ENCODE measurements at places on chromosomes 6 and 20.

DNA sequence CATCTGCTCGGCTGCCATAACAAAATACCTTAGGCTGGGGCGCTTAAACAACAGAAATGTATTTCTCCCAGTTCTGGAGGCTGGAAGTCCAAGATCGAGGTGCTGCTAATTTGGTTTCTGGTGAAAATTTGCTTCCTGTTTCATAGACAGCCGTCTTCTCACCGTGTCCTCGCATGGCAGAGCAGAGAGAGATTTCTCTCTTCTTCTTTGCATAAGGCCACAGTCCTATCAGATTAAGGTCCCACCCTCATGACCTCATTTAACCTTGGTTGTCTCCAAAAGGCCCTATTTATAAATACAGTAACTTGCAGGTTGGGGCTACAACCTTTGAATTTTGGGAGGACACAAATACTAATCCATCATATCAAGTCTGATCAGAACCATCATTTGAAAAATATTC lies 544.3 kb downstream of the KIF16B start:
- DNase-seq, result no peak

DNA sequence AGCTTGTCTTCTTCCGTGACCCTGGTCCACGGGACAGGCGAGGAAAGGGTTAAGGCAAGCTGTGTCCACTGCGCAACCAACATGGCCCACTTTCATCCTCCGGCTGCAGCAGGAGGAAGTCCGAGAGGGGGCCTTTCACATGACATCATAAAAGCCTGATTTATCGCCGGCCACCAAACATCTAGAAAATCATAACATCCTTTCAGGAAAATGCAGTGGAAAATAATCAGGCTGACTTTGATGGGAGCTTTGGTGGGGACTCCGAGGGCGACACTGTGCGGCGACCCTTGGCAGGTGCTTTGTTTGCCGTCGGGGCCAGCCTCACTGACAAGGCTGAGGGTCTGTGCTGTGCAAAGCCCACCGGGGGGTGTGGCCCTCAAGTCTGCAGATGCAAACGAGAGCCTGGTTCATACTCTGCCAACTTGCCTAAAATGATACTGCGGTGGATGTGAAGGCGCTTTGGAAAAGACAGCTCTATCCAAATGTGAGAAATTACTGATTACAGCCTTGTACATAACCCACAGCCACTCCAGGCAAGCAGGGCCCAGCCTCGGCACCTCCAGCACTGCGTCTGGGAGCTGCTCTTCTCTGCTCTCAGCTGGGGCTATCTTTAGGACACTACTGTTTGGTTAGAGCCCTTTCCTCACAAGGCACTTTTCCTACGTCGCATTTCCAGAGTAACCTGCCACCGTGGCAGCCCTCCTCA lies 25.7 kb downstream of the FOXC1 start:
- no peak for DNase-seq

DNA sequence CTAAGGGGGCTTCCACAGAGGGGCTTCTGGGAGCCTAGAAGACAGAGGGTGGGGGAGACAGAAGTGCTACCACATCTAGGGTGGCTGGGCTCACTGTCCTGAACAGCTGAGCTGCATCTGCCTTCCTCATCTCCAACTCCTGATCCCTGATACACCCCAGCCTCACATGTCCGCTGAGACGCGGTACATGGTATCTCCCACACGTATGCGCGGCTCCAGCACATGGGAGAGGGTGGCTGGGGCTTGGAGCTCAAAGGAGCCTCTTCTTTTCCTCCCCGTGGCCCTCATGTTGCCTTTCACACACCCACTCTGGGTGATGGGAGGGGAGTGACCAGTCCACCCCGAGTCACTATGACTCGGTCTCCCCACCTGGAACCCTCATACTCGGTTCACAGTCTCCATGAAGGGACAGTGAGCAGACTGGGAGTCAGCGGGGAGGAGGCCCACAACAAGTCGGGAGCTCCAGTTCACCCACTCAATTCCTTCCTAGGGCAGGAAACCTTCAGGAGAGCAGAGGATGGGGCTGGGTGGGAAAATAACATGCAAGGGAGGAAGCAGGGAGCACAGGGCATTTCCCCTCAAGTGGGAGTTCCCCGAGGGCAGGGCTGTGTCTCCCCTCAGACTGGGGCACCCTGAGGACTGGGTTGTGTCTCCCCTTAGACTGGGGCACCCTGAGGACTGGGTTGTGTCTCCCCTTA lies 61.7 kb downstream of the MRPL14 start:
- DNase-seq, result no peak

DNA sequence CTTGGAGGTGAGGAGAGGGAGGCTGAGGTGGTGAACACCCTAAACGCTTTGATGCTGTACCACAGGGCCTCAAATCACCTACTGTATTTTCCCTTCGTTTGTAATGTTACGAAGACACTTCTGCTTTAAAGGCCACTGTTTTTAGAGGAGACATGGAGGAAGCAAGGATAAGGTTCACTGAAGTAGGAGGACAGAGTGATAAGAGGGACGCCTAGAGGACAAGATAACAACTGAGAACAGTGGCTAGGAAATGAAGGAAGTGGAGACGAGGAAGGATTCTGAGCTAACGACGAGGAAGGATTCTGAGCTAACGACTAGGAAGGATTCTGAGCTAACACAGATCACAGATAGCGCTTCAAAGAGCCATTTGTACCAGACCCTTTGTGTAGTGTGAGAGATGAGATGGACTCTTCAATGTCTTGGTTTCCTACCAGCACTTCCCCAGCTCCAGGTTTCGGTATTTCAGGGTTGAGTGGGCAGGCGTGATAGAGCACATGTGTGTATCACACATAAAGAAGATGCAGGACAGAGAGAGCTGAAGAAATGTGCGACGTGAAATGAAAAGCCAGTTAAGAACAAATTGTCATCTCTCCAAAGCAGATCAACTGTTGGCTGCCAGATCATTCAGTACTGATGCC lies 7.5 kb downstream of the SF3B5 start:
- DNase-seq, result no peak

DNA sequence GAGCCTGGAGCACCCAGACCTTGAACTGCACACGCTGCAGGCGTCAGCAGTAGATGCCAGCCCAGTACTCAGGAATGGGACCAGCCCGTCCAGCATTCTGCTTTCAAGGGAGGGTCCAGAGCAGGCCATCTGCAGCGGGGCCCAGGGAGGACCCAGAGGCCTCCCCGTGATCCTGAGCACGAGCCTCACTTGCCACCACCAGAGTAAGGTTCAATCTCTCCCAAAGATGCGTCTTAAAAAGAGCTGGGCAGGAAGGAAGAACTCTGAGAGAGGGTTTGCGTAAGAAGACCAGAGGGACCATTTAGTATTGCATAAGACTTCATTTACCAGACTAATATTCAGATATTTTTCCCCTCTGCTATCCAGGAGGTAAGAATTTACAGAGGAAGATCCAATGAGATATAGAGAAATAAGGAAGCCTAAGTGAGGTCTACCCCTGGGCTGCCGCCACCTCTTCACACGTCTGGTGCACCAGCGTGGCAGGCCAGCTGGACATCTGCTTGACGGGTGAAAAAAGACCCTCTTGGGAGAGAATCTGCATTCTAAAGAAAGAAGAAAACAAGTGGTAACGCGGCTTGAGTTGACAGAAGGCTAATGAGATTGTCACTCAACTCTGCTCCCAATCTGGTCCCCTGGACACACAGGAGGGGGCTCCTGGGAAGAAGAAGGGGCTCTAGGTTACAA lies 107.3 kb downstream of the PRND start:
- DNase-seq, result no peak

DNA sequence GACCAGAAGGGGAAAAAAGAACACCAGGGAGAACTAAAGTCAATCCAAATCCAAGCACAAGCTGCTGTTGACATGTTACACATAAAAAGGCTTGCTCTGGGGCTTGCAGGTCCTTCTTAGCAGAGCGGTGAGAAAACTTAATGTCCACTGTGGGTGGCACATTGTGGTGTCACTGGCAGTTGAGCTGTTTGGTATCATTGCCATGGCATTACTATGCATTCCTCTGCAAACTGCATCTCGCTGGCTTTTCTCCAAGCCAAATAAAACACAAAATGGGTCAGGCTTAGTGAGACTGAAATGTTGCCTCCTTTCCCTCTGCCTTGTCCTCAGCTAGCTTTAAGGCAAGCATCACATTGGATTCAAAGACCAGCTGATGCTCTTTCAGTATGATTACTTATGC lies 40.9 kb downstream of the LY86 start:
- DNase-seq, result no peak

GRCh38 chr6:107642861-107643328 lies 153.0 kb downstream of the SOBP start:
- no peak for DNase-seq

DNA sequence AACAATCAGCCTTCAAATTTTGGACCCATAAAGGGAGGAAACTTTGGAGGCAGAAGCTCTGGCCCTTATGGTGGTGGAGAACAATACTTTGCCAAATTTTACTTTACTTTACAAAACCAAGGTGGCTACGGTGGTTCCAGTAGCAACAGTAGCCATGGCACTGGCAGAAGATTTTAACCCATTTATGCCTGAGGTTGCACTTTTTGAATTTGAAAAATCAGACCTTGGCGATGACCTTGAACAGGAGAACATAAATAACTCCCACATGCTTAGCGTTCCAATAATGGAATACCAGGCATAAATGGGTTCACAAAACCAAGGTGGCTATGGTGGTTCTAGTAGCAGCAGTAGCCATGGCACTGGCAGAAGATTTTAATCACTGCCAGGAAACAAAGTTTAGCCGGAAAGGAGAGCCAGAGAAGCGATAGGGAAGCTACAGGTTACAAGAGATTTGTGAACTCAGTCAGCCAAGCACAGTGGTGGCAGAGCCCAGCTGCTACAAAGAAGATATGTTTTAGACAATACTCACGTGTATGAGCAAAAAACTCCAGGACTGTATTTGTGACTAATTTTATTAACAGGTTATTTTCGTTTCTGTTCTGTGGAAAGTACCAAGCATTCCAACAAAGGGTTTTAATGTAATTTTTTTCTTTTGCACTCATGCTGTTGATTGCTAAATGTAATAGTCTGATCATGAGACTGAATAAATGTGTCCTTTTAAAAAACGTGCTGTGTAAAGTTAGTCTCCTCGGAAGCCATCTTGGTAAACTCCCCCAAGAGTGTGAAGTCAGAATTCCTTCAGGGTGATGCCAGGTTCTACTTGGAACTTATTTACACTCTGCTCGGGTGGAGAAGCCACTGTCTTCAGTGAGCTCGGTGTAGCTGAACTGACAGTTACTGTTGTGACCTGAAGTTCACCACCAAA lies 6.7 kb downstream of the SFT2D1 start:
- DNase-seq, result no peak

GRCh38 chr6:6314596-6314995 lies 5.9 kb downstream of the F13A1 start:
- DNase-seq, result no peak

GRCh38 chr20:49672096-49672664 lies 41.5 kb downstream of the B4GALT5 start:
- no peak for DNase-seq

GRCh38 chr6:122143813-122144601 lies 255.4 kb upstream of the HSF2 start:
- no peak for DNase-seq

DNA sequence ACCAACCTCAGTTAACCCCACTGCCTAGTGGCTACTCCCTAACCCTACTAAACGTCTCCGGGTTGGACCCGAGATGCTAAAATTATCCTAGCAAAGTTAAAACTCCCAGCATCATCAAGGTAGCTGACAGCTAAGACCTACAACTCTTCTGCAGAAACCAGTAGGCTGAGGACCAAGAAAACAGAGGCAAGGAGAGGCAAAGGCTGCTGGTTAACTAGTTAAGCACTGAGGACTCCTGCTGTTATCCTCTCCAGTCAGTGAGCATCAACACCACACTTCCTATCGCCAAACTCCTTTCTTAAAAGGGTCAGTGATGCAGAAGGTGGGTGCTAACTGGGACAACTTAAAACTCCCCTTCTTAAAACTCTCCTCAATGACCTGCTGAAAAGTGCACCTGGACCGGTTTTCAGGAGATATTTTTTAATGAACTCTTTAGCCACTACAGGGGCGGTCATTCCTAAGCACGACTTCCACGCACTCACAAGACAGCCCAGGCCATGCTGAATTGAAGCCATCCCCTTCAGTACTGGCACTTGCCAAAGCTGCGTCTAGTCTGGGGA lies 1.7 kb downstream of the TRERF1 start:
- DNase-seq, result no peak
